ENCODE measurements at places on chromosomes 7 and 10.

DNA sequence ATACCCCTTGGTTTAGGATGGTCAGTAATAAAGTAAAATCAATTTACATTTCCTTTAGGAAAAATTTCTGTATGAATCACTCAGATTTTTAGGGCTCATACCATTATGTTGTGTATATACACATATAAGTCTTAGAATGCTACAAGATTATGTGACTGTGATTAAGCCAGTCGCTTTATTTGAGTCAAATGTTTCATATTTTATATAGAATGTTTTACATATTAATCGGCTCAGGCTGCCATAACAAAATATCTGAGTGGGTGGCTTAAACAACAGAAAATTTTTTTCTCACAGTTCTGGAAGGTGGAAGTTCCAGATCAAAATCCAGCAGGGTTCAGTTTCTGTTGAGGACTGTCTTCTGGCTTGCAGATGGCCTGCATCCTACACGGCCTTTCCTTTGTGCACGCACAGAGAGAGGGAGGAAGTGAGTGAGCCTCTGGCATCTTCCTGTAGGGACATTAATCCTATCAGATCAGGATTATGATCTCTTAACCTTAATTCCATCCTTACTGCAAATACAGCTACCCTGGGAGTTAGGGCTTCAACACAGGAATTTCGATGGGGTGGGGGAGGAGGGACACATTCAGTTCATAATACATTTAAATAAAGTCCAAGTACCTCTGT is 198.0 kb downstream of the PHF14 start:
- DNase-seq: no peak

DNA sequence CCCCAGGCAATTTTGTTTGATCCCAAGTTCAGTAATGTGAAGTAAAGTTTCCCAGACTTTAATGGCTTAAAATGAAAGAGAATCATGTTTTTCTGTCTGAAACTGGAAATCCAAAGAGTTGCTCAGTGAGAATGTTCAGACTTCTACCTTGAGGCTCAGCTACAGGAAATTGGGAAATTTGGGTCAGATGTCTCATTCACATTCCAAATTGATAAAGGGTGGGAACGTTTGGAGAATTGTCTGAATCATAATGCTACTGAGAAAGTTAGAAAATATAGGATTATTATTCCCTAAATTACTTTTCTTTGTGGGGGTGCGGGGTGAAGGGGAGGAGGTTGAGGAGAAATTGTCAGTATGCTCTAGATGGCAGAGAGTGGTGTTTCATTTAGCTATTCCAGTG is 773.9 kb downstream of the LRMDA start:
- DNase-seq: no peak

GRCh38 chr10:12388671-12389070 is 39.3 kb downstream of the CAMK1D start:
- DNase-seq: no peak

DNA sequence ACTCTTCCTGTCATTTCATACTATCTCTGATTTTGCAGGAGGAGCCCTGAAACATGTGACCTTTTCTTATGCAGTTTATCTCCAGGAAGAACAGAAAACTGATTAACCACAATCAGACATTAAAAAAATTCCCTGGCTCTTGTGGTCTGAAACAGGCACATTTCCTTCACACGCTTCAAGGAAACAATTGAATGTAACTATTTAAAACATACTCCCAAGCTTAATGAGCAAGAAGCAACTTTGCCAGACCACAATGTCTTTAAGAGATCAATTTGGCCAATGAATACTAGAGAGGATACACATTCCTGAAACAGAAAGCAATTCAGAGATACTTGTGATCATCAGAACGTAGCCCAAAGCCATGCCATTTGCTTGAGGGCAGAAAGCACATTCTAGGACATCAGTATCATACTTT is 65.8 kb downstream of the PIP4K2A start:
- DNase-seq: no peak

- no peak for DNase-seq
These were observed 1.0 kb upstream of the KCP start for GRCh38 chr7:128911423-128912031.

GRCh38 chr10:56624082-56624481 is 263.0 kb upstream of the ZWINT start:
- DNase-seq: no peak

GRCh38 chr10:48309711-48310226 is 3.3 kb downstream of the MAPK8 start:
- no peak for DNase-seq

DNA sequence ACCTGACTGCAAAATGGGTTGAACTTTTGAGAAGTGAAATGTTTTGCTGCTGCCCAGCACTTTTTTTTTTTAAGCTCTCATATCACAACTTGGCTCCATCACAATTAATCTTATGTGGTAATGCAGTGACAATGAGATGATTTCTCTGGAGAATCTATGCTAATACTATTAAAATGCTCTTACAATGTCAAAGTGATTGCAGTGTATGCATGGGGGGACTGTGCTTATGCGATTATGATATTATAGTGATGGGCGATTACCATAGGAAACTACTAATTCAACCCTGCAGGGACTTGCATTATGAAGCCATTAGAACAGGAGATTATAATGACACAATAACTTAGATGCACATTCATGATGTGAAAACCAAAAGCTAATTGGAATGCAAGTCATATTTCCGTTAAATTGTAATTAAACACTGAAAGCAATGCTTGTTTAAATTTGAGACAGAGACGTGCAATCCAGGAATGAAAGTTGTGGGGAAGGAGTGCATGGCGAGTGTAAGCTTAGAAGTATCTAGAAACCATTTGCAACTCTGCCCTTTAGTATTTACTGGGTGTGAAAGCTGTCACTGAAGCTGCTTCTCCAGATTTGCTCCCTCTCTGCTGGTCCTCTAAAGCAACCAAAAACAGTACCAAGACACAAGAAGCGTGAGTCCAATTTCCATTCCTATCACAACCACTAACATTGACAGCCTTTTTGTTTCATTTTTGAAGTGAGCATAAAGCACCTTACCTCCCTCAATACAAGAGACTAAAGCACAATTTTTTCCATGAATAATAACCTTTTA is 21.6 kb downstream of the PTER start:
- no peak for DNase-seq

- DNase-seq: no peak
These were observed 176.2 kb downstream of the TWIST1 start for GRCh38 chr7:18941207-18941606.

DNA sequence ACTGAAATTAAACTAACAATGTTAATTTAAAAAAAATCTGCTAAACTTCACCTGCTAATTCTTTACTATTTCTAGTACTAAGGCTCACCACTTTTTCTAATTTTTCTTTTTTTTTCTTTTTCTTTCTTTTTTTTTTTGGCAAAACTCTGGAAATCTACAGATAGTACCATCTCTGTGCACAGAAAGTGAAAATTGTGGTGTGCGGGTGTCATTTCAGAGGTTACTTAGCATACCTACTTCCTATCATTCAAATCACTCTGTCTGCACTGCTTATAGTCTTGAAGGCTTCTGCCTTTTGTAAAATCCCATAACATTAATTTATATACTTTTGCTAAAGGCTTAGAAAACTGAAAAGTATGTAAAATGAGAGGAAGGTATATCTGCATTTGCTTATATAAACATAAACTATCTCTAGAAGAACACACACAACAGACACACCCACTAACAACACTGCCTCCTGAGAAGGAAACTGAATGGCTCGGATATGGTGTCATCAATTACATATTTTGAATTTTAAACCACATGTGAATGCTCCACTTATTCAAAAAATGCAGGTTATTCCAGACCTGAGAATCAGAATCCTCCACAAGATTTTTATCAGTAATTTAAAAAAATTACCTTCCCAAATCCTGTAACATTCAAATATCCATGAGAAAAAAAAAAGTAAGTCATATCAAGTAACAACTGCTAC is 229.5 kb downstream of the PARD3 start:
- DNase-seq: no peak

- DNase-seq: no peak
These were observed 463.8 kb downstream of the KCNMA1 start for GRCh38 chr10:77173615-77174461.

GRCh38 chr7:39985398-39985918 is 35.4 kb downstream of the CDK13 start:
- no peak for DNase-seq

- DNase-seq: no peak
These were observed 113.3 kb upstream of the AFAP1L2 start for GRCh38 chr10:114517368-114518250.

- no peak for DNase-seq
These were observed 114.7 kb downstream of the BICC1 start for GRCh38 chr10:58627392-58627791.

DNA sequence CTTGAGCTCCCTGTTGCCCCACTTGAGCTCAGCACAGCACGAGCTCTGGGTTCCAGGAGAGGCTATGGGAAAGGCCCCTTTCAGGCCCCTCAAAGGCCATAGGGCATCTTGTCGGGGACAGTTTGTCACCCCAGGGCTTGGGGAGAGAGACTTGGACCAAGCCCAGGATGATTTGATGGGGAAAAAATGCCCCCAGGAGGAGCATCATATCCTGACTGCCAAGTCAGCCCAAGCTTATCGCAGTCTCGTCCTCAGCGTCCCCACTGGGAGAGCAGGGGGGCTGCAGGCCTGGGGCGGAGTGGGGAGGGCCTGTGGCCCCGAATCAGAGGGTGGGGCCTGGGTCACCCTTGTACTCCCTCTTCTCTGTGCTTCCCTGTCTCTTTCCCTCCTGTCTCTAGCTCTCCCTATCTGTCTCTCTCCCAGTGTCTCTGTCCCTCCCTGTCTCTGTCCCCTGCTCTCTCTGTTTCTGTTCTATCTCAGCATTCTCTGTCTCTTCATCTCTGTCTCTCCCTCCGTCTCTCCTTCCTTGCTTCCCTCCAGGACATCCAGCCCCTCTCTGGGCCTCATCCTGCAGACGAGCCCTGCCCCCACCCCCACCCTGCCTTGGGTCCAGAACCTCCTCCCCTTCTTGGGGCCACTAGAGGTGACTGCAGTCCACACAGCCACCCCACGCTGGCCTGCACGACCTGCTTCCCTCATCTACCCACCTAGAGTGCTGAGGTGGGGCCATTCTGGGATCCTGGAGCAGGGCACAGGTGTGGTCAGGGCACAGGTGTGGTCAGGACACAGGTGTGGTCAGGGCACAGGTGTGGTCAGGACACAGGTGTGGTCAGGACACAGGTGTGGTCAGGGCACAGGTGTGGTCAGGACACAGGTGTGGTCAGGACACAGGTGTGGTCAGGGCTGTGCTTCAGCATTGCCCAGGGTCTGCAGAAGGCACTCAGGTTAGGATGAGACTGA is 17.3 kb upstream of the GRIFIN start:
- DNase-seq: no peak

GRCh38 chr10:14010101-14010558 is 320.6 kb downstream of the FRMD4A start:
- no peak for DNase-seq

DNA sequence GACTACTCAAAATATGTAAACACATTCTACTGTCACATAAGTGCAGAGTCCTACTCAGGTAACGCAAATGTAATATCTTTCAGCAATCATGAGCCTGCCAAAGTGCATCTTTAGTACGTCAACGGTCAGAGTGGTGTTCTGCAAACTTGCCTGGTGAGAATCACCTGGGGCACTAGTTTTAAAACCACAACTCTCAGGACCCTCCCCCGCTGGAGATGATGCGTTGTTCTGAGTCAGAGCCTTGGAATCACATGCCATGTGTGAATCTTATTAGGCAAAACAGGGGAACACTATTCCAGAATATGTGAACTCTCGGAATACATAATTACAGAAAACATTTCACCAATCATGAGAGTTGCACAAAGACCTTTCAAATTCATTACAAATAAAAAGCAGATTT is 115.7 kb downstream of the TPK1 start:
- no peak for DNase-seq

DNA sequence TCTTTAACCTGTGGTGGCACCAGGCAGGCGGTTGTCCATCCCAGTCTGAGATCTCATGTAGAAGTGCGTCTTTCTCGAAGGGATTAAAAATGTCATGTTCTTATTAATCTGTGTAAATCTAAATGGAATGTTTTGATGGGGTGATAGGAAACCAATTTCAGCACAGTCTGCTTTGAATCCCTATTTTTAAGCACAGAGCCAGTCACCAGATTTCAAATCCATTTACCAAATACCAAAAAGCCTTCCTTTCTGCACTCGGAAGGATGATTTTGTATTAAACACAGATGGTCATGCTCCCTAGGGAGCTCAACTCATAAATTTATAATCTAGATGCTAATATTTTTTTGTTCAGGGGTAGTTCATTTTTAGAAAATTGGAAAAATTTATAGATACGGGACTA is 160.6 kb upstream of the AOAH start:
- no peak for DNase-seq

- DNase-seq: no peak
These were observed 33.4 kb downstream of the RHOBTB1 start for GRCh38 chr10:60910543-60910942.

DNA sequence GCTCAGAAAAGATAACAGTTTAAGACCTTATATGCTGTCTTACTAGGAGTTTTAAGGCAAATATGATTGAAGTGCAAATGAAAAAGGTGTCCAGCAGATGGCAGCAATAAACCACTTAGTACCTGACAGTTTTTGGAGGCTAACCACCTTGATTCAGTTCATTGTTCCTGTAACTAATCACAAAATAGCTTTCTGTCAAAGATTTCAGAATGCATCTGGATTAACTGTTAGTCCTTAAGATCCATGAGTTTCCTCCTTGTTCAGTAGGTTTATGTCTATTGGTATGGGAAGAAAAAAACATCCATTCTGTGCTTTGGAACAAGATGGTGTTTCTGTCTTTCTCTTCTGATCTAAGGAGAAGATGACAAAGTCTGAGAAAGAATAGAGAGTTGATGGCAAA is 46.6 kb downstream of the CCSER2 start:
- no peak for DNase-seq

DNA sequence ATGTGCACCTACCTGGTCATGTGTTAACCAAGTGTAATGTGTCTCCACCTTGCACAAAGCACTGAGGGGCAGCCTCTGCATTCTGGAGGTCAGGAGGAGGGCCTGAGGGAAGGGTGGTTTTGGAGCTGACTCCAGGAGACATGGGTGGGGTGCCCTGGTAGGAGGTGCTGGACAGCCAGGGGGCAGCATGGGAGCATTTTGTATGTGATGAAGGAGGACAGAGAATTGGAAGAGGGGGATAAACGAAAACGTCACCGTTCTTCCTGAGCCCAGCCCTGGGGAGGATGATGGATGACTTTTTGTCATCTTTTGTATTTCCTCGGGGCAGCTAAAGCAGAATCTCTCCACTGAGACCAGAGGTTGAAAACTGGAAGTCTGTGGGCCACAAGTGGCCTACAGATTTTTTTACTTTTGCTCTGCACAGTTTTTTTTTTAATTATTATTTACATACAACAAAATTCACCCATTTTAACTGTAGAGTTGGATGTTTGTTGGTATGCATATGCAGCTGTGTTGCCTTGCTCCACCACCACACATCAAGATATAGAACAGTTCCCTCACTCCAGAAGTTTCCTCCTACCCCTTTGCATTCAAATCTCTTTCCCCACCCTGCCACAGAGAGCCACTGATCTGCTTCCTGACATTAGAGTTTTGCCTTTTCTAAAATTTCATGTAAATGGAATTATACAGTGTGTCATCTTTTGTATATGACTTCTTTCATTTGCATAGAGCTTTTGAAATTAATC is 242.5 kb downstream of the VTI1A start:
- no peak for DNase-seq
